ENCODE measurements at places on chromosomes 2 and 18. TPM values are rescaled to one million over a fixed set of nuclear protein-coding genes. Genes with fewer than 3 reads are reported as not detected.

DNA sequence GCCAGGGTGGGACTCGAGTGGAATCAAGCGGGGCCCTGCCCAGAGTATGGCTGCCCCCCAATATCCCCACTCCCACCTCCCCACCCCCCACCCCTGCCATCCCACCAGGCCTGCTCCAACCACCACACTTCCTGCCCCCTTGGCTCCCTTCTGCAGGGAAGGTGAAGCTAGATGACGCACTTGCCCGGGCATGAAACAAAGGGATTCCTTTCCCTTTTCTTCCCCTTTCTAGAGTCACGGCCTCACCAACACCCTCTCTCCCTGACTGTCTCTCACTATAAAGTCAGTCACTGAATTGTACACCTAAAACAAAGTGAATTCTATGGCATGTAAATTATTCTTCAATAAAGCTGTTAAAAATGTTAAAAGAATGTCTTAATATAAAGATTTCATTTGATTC lies 16.0 kb downstream of the ZBTB7C start:
- no peak for DNase-seq

SDC1 gene
- 4.6 TPM for total RNA-seq

DNAJC5G gene
- not detected for total RNA-seq

CD8B2 gene
- total RNA-seq = not detected

DNA sequence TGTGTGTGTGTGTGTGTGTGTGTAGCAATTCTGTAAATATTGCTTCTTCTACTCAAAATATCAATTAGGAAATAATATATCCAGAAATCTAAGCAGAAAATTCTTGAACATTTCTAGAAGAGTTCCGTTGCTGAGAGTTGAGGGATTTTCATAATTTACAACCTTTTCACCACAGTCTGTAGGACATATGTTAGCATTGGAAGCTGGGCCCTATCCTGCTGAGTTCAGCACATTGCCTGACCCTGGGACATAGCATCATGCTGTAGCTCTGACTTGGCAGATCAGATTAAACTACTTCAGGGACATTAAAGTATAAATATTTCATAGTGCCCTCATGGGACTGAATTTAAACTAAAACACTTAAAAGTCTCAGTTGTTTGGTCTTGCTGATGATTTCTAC lies 129.2 kb upstream of the KCNH7 start:
- no peak for DNase-seq
